Brain (organoid and tissue), 16 donors: ENCODE measurements at places on chromosomes 7 and 10. TPM values are rescaled to one million over a fixed set of nuclear protein-coding genes. Genes with fewer than 3 reads are reported as not detected.

The EGFR gene
- 15.0 TPM for polyA plus RNA-seq

The PNLIPRP3 gene
- polyA plus RNA-seq, result not detected

- no peak for DNase-seq
Observed at GRCh38 chr10:132577350-132578003, 39.9 kb downstream of the INPP5A start.

GRCh38 chr7:115409682-115410433, 488.0 kb downstream of the MDFIC start:
- DNase-seq, result no peak

- no peak for DNase-seq
Observed at GRCh38 chr7:159107161-159107892, 37.3 kb downstream of the VIPR2 start.

- no peak for DNase-seq
Observed at GRCh38 chr7:116940689-116941370, 12.5 kb upstream of the ST7 start.

DNA sequence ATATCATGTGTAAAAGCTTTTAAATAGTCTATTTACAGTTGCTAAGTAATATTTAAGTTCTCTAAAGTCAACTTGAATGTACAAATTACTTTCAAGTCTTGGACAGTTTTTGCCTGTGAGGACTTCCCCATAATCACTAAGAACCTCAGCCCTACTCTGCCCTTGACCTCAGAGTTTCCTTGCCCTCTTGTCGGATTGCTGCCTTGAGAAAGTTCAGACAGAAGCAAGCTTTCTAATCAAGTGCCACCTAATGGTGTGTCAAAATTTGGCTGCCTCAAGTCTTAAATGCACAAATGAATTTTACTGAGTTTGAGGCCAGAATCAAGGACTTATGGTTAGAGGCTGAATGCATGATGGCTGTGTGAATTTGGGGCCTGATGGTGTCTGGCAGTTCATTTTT, 88.3 kb upstream of the KAT6B start:
- DNase-seq, result no peak

DNA sequence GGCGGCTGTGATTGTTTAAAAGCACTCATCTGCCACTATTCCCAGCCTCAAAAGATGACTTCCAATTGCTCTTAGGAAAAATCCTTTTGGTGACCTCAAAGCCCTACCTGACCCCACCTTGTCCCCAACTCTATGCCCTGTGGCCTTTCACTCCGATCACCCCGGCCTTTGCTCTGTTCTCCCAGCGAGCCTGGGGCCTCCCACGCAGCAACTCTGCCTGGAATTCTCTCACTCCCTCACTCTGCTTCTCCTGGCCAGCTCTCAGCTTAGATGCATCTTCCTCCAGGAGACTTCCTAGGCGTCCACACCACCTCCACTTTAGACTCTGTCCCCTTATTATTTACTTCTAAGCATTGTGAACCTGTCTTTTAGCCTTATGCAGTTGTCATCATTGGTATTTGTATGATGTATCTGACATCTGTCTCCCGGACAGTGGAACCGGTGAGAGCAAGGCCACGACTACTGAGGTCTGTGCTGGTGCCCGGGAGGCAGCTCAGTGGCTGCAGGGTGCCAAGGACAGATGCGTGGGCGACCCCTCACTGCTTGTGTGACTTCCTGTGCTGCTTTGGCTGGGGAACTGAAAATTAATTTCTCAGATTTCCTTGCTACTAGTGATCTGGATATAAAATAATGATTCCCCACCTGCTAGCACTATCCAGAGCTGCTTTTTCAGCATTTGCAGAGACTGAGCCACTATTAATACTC, 63.0 kb downstream of the PIP4K2A start:
- DNase-seq, result no peak
